ENCODE measurements at places on chromosomes 3 and 15. TPM values are rescaled to one million over a fixed set of nuclear protein-coding genes. Genes with fewer than 3 reads are reported as not detected.

SCG5 gene
- total RNA-seq, result 3.6 TPM

PLA2G4D gene
- under 0.01 TPM for total RNA-seq

NR2E3 gene
- 1.7 TPM for total RNA-seq

DUOX1 gene
- 44.4 TPM for total RNA-seq

COL6A6 gene
- not detected for total RNA-seq

LINGO1 gene
- not detected for total RNA-seq

ZBTB11 gene
- total RNA-seq, result 25.3 TPM

NRROS gene
- not detected for total RNA-seq

TNNC1 gene
- 0.33 TPM for total RNA-seq

IQCH gene
- total RNA-seq, result 4.9 TPM

ADGRG7 gene
- not detected for total RNA-seq

PAK6 gene
- 22.3 TPM for total RNA-seq

GRCh38 chr3:152374262-152374990 is 105.7 kb downstream of the MBNL1 start:
- no peak for DNase-seq

DNA sequence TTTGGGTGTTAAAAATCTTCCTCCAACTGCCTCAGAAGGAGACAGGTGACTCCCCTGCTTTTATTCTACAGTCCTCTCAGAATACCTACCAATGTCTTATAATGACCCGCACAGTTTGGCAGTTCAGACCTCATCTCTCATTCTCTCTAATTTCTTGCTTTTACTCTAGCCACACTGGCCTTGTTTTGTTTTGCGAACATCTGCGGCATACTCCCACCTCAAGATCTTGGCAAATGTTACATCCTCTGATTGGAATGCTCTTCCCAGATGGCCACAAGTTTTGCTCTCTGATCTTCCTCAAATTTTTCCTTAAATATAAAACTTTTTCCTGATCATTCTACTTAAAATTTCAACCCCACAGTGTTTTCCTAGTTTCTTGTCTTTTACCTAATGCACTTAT is 94.1 kb downstream of the PLSCR2 start:
- no peak for DNase-seq

GRCh38 chr3:50435371-50436113 is 67.9 kb downstream of the CACNA2D2 start:
- DNase-seq, result no peak

DNA sequence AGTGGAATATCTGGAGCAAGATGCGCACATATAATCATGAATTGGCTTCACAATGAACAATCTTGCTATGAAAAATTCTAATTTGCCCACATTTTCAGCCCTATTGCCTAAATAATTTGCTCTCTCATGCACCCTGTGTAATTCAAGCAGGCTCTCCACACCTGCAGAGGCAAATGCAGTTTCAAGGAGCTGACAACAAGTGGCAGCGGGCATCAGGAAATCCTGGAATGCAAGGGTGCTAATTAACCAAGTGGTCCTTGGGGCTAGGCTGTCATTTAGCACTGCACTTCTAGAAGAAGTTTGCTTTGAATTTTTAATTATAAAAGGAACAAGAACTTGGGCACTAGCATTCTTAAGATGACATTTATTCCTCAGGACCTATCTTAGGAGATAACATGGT is 56.3 kb upstream of the ICE2 start:
- no peak for DNase-seq

DNA sequence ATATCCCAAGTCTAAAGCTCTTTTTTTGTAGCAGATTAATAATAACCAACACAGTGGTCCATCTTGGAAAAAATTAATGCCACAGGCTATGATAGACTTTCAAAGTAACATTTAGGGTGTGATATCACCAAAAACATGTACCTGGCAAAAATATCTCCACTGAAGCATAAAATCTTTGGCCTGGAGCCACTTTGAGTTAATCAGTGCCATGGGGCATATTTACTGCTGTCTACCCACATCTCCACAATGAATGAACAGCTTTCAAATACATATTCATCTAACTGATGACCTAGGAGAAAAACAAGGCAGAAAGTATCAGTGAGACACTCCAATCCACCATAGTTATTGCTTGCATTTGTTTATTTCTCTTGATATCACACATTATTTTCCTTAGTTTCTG is 296.0 kb upstream of the MDFIC2 start:
- no peak for DNase-seq

GRCh38 chr15:50077651-50078050 is 41.4 kb downstream of the ATP8B4 start:
- DNase-seq, result no peak

DNA sequence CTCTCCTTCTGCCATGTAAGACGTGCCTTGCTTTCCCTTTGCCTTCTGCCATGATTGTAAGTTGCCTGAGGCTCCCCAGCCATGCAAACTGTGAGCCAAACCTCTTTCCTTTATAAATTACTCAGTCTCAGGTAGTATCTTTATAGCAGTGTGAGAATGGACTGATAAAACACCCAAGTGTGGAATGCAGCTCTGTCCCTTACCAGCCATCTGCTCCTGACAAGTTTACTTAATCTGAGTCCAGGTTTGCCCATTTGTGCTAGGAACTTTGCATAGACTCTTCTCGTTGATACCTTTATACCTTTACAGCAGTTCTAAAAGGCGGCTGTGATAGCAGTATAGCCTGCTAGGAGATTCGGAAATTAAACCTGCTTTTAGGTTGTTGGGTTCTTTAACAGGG is 48.1 kb downstream of the SLC25A26 start:
- no peak for DNase-seq

- no peak for DNase-seq
These were observed 535.7 kb downstream of the FOXP1 start for GRCh38 chr3:71047616-71048531.

- no peak for DNase-seq
These were observed 54.0 kb upstream of the GADL1 start for GRCh38 chr3:30948426-30948825.

GRCh38 chr3:145032791-145033190 is 1061.2 kb downstream of the DIPK2A start:
- no peak for DNase-seq

- no peak for DNase-seq
These were observed 185.5 kb downstream of the FMN1 start for GRCh38 chr15:33009026-33009425.

DNA sequence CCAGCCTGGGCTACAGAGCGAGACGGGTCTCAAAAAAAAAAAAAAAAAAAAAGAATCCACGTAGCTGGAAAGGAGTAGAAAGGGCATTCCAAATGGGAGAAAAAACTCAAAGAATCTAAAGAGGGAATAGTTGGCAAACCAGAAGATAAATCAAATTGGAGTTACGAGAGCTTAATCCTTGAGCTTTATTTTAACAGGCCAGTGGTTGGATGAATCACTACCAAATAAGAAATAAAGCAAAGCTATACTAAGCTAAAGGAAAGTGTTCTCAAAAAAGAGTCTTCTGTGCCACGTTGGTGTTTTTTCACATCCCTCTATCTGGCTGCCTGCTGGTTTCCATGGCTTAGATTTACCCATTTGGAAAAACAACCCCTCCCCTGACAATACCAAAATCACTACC is 14.0 kb downstream of the VGLL4 start:
- no peak for DNase-seq

DNA sequence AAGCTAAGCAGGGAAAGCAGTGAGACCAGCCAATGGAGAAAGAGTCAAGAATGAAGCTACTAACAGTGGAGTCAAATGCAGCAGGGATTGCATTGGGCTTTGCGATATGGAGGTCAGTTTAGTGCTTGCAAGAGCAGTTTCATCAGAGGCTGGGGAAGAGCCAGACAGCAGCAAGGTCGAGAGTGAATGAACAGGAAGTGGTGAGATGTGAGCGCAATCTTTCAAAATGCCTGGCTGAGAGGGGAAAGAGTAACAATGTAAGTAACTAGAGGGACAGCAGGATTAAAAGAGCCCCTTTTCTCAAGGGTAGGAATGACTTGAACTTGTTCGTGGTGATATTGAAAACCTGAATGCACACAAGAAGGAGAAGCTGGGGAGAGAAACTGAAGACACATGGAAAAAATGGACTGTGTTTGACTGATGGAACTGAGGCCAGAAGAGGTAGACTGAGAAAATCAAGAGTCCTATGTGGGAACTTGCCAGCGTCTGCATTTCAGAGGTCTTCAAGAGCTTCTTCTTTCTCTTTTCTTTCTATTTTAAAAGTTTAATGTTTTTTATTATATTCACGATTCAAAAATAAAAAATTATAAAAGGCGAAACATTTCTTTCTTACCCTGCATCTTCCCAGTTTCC is 30.6 kb upstream of the GPR160 start:
- peak; percentile 9 for DNase-seq

- no peak for DNase-seq
These were observed 21.9 kb downstream of the EPHA6 start for GRCh38 chr3:96836153-96836915.

DNA sequence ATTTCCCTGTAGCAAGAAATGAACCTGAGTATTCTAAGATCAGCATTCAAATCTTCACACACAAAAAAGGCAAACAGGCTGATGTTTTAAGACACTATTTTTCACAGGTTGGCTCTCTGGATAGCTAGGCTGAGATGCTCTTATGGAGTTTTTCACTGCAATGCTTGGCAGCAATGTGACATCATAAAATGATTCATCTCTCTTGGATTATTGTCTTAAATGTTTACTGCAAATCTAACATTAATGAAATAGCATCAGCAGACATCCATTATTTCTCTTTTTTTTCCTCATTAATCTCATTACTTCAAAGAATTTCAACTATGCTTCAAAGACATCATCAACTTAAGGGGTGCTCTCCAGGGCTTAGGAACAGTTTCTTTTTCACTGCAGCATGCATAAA is 23.6 kb upstream of the SSUH2 start:
- DNase-seq, result no peak

GRCh38 chr3:64163019-64163754 is 62.1 kb downstream of the PRICKLE2 start:
- peak; percentile 67 for DNase-seq

- no peak for DNase-seq
These were observed 213.7 kb downstream of the FOXP1 start for GRCh38 chr3:71369701-71370391.

GRCh38 chr15:86620641-86621349 is 541.1 kb downstream of the AGBL1 start:
- DNase-seq, result no peak

- DNase-seq, result peak; percentile 35
These were observed 72.7 kb upstream of the LRTM1 start for GRCh38 chr3:55000546-55000945.

DNA sequence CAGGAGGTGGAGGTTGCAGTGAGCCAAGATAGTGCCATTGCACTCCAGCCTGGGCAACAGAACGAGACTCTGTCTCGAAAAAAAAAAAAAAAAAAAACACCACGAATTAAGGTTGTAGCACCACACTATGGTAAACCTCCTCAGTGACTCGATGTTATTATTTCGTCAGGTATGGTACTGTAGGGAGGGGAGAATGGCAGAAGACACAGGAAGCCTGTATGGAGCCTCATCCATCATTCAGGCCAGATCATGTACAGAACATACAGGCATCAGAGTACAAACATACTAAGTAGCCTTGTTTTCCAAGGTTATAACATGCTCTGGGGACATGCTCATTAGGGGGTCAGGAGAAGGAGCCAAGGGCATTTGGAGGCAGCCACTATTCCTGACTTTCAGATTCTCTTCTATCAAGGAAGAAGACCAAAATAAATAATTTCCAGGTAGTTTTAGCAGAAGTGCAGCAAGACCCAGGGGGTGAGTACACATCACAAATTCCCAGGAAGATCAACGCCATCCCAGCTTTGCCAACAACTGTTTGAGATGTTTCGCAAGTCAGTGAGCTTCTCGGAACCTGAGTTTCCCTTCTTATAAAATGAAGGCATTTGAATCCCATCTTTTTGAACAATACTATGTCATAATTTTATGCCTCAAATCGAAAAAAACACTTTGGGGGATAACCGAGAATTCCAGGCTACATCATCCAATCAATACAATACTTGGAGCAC is 79.8 kb downstream of the FOXP1 start:
- peak; percentile 77 for DNase-seq

DNA sequence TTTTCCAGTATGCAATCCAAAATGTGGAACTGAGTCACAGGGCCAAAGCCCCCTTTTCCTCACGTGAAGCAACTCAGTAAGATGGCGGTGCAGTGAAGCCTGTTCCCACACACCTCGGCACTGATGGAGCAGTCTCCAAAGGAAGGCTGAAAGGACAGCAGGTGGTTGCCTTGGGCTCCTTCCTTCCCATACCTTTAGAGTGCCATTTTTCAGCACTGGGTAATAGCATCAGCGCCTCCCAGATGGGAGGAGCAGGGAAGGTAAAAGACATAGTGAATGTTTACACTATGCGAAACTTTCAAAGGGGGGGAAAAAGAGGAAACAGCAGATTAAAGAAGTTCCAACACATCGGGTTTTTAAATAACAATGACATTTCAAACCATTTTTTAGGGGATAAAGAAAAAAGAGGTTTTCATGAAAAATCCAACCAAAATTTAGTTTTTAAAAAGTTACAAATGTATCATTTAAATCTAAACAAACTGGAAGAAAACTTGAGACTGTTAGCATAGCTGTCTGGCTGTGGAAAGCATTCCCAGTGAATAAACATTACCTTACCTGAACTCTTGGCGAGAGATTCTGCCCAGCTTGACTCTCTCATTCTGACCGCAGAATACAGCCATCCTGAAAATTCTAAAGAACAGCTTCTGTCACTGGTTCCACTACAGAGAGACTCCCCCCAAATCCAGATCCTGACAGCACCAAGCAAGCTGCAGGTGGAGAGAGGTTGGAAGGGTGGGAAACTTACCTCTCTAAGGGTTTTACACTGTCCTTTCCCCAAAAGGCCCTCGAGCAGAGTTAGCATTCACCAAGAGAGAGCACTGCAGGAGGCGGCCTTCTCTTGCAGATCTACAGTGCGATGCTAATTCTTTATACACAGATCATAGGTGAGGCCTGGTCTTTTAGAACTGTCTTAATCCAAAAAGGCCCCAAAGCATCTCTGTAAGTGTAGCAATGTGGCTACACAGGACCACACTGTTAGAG is 32.6 kb downstream of the ABCC5 start:
- DNase-seq, result no peak

- DNase-seq, result peak; percentile 15
These were observed 1.5 kb upstream of the U2SURP start for GRCh38 chr3:142999881-143000280.

GRCh38 chr3:184237807-184238206 is 8.4 kb downstream of the VWA5B2 start:
- DNase-seq, result no peak

- DNase-seq, result no peak
These were observed 15.0 kb downstream of the PRKAR2A start for GRCh38 chr3:48832684-48833083.

GRCh38 chr3:15092686-15093085 is 6.3 kb downstream of the RBSN start:
- no peak for DNase-seq

- no peak for DNase-seq
These were observed 271.4 kb downstream of the THSD4 start for GRCh38 chr15:71386448-71387236.

GRCh38 chr3:166472015-166472414 is 634.8 kb upstream of the BCHE start:
- DNase-seq, result no peak

- DNase-seq, result no peak
These were observed at the start of gene VEPH1 for GRCh38 chr3:157502916-157503595. VEPH1 (minus strand) TSS chr3:157503416; CDS start chr3:157495349, 8,067 bp downstream.

All from mammary epithelial cell (primary cell).